NCI-H446 (cell line): ENCODE measurements at places on chromosomes 3 and 15.

DNA sequence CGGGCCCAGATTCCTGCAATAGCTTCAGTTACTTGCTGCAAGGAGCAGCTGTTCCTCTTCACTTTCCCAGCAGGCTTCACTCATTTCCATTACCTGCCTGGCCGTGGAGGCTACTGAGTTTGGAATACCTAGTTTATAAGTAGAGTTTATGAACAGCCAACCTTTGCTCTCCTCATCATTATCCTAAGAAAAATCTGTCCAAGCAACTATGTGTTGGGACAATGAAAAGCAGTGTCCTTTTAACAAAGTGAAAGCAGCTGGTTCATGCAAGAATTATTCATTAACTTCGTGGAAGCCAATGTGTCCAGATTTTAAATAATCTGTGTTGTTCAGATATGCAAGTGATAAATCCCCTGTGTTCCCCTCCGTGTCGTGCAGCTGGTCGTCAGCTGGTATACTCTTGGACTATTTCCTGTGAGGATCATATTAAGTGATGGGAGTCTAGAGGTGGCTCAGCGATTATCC is 39.3 kb upstream of the SSR3 start:
- DNase-seq: no peak

GRCh38 chr3:127035677-127036076 is 52.8 kb downstream of the PLXNA1 start:
- DNase-seq: peak; percentile 20

DNA sequence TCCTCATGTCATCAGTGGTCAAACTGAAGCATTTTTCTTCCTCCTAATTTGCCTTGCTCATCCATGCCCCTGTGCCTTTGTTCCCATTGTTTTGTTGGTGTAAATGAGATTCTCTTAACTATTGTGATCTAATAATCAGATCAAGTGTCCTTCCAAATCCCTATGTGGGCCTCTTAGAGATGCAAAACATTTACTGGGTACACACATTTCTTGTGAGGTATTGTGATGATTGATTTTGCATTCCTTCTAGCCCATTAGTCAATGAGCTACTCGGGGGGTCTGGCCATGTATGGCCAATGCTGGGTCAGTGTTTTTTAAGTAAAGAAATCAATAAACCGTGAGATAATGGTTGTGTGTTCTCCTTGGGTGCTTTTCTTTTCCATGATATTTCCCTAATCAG is 580.4 kb downstream of the VGLL3 start:
- DNase-seq: no peak

- DNase-seq: peak; percentile 14
These were observed 508.5 kb downstream of the GABRG3 start for GRCh38 chr15:27479296-27480140.

GRCh38 chr15:47366884-47367283 is 350.4 kb upstream of the SEMA6D start:
- DNase-seq: no peak

DNA sequence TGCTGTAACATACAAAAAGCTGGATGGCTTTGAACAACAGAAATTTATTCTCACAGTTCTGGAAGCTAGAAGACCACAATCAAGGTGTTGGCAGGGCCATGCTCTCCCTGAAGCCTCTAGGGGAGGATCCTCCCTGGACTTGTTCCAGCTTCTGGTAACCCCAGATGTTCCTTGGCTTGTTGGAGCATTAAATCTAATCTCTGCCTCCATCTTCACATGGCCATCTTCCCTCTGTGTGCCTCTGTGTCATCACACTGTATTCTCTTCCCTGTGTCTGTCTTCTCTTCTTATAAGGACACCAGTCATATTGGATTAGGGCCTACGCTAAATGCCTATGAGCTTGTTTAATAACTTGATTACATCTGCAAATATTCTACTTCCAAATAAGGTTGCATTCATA is 109.5 kb downstream of the STAG1 start:
- peak; percentile 40 for DNase-seq

DNA sequence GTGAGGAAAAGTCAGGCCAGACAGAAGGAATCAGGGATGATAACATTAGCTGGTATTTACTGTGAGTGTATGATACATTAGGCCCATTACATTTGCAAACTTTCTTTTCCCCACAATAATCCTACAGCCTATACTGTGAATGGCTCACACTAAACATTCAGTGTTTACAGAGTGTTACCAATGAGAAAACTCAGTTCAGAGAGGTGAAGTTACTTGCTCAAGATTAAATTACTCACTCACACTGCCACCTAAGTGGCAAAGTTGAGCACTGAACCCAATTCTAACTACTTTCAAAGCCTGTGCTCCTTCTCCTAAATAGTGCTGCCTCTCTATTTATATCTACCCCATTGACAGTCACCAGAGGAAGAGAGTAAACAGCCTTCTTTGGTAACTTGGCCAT is 8.5 kb downstream of the XPC start:
- no peak for DNase-seq

- no peak for DNase-seq
These were observed 25.2 kb downstream of the CEP152 start for GRCh38 chr15:48785712-48786111.

- DNase-seq: no peak
These were observed 19.3 kb upstream of the SLC24A5 start for GRCh38 chr15:48101376-48101961.

- no peak for DNase-seq
These were observed 157.2 kb downstream of the PTPRG start for GRCh38 chr3:61718565-61718964.

DNA sequence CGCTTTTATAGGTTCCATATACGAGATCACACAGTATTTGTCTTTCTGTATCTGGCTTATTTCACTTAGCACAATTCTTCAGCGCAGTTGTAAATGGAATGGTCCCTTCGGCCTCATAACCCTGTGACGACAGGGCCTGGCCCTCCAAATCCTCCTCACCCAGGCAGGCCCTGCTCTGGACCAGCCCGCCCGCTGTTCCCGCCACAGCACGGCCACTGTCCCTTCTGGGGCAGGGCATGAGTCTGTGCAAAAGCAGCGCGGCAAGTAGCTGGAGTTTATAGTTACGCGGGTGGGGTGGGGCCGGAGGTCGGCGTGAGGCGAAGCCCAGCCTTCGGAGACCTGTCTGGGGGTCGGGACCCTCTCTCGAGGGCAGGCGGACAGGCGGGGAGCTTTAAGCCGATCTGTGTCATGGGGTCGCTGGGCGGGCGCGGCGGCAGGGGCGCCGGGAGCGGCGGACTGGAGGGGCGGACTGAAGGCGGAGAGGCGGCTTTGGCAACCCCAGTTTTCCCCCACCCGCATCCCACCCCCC is 543 bp downstream of the ARPIN start:
- DNase-seq: no peak

- DNase-seq: no peak
These were observed 90.7 kb downstream of the ZBBX start for GRCh38 chr3:167289435-167289834.

DNA sequence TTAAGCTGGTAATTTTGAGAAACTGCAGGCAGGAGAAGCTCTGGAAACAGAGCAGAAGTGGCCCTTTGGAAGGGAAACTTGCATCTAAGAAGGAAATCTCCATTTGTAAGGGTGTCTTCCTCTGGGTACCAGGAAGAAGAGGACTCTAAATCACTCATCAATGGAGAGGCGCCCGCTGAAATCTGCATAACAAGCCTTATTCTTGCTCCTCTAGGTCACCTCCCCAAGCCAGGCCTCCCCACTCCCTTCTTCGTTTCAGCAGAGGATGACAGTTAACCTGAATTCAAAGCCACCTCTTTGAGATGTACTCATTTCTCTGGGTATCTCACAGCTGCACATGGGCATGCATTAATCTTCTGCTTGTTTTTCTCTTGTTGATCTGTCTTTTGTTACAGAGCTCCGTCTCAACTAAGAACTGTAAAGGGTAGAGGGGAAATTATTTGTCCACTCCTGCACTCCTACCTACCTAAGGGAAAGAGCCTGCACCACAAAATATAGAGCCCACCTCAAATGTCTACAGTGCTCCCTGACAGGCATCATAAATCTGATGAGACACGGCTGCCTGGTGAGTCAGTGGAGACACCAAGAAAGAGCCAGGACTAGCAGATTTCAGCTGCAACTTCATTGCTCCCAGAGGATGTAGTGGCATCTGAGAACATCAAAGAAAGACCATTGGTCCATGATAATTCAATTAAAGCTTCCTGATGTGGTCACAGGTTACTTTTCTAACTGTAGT is 51.5 kb downstream of the GABRB3 start:
- DNase-seq: no peak

DNA sequence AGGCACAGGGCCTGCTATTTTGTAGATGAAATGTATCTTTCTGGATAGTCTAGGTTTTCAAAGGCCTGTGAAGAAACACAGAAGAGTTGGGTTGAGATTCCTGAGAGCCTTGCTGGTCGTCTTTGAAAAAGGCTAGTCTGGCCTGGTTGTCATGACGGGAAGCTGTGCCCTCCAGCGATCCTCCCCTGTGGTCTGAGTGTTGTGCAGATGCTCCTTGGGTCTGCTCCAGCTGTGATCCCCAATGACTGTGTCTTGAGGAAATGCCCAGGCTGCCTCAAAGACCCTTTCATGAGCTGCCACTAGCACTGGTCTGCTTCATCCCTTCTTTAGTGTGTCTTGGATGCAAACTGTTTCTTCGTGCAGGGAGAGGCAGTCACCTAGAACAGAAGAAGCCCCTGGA is 111.0 kb upstream of the SYNPR start:
- DNase-seq: no peak

DNA sequence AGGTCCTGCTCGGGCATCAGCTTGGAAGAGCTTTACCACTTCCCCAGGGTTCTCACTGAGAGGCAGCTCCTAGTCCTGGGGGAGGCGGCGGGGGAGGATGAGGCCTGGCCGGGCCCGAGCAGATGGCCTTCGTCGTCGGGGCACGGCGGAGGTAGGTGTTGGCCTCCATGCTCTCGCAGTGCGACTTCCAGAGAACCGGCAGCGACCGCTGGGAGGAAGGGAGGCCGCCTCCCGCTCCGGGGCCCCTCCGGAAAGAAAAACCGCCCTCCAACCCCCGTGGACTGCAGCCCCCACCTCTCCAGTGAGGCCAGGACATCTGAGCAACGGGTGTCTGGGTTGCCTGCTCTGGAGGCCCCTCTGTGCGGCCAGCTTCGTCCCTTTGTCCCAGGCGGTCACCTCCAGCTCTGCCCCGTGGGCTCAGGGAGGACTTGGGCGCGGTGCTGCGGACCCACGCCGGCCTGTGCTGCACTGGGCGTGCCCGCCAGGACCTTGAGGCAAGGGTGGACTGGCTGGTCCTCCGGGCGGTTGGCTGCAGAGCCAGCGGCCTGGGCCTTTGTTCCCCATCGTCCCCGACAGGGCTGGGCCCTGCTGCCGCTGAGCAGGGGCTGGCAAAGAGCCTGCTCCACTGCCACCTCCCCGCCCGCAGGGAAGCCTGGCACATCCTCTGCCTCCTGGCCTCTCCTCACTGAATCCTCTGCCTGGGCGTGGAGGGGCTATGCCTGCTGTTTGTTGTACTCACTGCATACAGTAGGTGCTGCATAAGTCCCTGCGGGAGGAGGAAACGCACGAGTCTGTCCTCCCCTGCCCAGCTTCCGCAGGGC is 13.6 kb upstream of the GP9 start:
- DNase-seq: peak; percentile 15

DNA sequence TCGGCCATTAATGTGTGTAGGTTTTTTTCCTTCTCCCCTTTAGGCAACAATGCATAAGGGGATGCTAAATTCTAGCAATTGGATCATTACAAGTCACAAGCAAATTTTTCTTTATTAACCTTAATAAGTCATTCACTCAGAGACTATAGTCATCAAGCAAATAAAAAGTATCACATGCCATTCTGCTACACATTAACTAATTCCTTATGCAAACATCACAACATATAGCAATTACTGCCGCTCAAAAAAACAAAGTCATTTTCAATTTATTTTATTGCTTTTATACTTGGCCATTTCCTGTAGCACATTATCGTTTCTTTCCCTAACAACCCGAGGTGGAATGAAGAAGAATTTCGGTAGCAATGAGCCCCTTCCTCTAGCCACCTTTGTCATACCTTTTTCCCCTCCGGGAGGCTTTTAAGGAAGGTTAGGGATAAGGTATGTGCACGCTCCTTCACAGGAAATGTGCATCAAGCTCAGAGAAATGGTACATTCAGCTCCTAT is 421.2 kb downstream of the TIGIT start:
- no peak for DNase-seq
